ENCODE measurements at places on chromosomes 3 and 15.
A peak's percentile ranks its signal among the peaks of the same experiment; 100 is the strongest.

- no peak for DNase-seq
Observed at GRCh38 chr3:110383356-110383755, 688.3 kb upstream of the NECTIN3 start.

DNA sequence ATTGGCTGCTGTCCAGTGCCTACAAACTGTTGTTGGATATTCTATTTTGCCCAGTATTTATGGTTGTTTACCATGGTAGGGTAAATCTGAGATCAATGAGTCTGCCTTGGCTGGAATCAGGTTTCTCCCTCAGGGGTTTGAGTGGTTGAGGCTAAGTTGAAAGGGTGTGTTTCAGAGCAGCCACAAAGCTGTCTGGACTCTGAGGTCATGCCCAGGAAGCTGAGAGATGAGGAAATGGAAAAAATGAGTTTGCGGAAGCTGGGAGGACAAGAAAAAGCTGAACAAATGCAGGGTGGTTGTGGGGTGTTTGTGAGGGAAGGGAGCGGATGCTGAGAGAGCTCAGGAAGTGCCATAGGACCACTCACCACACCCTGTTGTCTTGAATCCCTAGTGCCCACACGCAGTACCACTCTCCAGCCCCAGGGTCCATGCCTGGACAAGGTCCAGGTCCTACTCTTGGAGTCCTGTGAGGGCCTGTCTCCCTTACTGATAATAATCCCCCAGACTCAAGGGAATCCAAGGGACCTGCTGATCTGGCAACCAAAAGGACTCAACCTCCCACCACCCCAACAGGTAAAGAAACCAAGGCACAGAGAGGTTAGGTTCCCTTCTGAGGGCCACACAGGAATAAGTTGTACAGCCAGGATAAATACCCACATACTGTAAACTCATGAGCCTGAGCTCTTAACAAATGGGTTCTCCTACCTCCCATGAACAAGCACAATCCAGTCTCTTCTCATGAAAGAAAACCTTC is 81.6 kb downstream of the PPCDC start:
- DNase-seq: no peak

GRCh38 chr15:91970142-91970541 is 116.6 kb downstream of the SLCO3A1 start:
- no peak for DNase-seq

DNA sequence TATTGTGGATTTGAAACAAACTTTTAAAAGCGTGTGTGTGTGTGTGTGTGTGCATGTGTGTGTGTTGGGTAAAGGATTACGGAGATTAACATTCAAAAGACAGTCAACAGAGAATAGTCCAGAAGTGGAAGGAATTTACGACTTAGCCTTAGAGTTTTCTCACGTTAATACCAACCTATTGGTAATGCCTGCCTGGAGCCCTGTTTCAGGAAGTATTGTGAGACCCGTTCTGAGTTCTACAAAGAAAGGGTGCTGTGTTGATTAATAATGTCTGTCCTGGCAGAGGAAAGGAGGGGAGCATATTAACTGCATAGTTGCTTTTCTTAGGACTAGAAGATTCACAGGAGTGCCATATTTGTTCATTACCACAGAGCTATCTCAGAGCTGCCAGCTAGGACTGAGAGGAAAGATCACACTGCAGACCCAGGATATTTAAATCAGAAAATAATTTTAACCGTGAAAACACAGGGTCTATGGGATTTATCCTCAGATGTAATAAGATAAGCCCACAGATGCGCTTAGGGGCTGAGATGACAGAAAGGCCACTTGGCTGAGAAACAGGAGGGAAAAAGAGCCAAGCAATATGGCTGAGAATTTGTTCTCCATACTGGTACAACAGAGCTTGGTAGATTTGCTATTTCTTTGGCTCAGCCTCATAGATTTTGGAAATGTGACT is 40.5 kb upstream of the FRMD4B start:
- no peak for DNase-seq

DNA sequence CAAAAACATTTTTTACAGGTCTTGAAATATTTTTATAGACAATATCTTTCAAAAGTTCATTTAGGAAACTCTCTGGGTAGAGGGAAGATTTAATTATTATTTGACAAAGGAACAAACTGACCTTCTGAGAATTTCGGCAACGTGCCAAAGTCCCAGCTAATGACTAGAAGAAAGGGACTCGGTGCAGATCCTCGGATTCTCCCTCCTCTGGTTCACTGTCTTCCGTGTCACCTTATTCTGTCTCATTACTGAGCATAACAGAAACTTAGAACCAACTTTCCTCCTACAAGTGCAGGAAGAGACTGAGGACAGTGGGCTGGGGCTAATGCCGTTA is 339.1 kb downstream of the MECOM start:
- DNase-seq: no peak

DNA sequence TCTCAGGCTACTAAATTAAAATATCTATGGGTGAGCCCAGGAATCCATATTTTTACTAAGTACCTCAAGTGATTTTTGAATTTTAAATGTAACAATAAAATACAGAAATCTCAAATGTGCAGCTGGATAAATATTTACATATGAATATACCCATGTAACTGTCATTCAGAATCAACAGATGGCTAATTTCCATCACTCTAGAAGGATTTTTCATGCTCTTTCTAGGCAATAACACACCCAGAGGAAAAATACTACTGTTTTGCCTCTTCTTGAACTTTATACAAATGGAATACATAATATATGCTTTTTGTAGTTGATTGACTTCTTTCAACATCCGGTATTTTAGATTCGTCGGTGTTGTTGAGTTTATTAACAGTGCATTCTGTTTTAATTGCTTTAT is 601.3 kb upstream of the NECTIN3 start:
- DNase-seq: no peak

DNA sequence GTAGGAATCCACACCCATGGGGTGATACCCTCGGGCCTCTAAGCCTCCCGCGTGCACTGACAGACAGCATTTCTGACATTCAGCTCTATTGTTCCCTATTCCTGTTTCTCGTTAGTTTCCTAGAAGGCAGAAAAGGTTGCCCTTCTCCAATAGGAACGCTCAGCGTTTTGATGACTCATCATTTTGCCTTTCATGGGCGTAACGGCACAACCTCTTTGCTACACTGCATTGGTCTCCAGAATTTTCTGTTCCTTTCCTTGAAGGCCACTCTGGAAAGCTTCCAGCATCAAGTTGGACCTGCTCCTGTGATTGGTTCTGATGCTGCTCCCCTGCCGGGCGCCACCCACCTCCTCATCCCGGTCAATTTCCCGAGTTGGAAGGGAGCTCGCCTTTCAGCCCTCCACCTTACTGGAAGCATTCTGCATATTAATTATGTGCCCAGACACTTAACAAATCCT is 13.0 kb upstream of the TNK2 start:
- DNase-seq: no peak

GRCh38 chr3:52019352-52020080 is 23.8 kb upstream of the RPL29 start:
- DNase-seq: no peak

- DNase-seq: peak; percentile 60
Observed at GRCh38 chr3:125055913-125056745, at the start of gene HEG1. HEG1 (minus strand) TSS chr3:125055997; CDS start chr3:125055890, 107 bp downstream.

- no peak for DNase-seq
Observed at GRCh38 chr3:111521891-111522290, 20.1 kb upstream of the CD96 start.

- DNase-seq: no peak
Observed at GRCh38 chr3:122024800-122025199, 2.8 kb upstream of the ILDR1 start.

DNA sequence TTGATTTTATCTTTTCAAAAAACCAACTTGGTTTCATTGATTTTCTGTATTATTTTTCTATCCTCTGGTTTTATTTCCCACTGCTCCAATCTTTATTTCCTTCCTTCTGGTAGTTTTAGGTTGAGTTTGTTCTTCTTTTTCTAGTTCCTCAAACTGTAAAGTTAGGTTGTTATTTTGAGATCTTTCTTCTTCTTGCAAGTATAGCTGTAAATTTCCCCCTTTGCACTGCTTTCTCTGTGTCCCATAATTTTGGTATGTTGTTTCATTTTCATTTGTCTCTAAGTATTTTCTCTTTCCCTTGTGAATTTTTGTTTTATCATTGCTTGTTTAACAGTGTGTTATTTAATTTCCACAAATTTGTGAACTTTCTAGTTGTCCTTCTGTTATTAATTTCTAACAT is 120.0 kb downstream of the PLD1 start:
- no peak for DNase-seq

DNA sequence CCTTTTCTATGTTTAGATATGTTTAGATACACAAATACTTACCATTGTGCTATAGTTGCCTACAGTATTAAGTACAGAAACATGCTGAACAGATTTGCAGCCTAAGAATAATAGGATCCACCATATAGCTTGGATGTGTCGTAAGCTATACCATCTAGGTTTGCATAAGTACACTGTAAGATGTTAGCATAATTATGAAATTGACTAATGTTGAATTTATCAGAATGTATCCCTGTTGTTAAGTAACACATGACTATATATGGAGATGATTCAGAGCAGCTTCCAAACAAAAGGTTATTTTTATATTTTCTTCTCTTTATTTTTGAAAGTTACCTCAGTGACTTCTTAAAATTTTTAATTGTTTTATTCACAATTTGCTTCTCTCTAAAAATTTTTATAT is 2.4 kb downstream of the SLC28A2 start:
- no peak for DNase-seq

- DNase-seq: no peak
Observed at GRCh38 chr15:78037779-78038305, 39.7 kb downstream of the TBC1D2B start.

DNA sequence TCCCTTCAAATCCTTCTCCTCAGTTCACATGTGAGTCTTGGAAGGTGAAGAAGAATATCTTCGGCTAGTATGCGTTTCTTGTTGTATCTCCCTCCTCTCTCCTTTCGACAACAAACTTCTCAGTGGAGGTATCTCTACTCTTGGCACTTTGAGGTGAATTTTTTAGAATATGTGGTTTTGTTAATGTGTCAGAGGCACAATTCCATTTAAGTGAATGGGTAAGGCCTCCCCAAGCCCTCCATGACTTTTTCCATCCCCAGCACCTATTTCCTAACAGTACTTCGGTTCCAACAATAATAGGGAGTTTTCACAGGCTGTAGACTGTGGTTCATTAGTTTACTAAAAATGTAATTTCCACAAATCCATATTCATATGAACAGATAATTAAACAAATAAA is 74.2 kb downstream of the TM4SF4 start:
- DNase-seq: no peak
